ENCODE measurements at places on chromosomes 6 and 20.

DNA sequence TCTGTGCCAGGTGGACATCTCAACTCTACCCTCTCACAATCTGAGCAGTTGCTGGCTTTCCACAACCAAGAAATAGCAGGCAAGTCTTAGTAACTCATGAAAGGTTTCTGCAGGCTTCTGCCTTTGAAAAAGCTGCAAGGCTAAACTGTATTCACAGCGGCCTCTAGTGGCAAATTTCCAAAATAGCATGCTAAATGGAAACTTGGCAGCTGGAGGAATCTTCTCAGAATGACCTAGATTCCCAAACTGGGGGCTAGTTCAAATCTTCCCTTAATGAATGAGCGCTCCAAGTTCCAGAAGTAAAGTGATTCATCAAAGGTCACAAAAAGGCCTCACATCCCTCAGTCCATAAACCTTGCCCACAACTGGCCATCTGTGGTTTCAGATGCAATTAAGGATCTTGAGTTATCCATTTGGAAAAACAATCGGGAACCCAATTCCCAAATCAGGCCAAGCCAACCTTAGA, 11.9 kb upstream of the CPNE5 start:
- peak; percentile 84 for DNase-seq

DNA sequence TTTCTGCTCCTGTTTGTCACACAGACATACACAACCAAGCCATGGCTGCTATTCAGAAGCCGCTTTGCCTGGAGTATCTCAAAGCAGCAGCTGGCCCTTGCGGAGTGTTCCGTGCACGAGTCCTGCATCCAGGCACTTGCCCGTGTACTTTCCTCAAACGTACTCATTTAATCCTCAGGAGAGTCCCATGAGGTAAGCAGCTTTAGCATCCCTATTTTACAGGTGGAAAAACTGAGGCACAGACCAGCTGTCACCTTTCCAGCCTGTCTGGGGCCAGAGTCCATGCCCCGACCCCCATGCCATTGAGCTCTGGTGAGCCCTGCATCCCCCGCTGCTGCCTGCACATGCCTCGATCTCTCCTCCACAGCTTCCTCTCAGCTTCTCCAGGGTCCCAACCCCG, 130.0 kb downstream of the ERMARD start:
- no peak for DNase-seq

GRCh38 chr20:4584510-4584909, 137.2 kb upstream of the PRND start:
- no peak for DNase-seq

DNA sequence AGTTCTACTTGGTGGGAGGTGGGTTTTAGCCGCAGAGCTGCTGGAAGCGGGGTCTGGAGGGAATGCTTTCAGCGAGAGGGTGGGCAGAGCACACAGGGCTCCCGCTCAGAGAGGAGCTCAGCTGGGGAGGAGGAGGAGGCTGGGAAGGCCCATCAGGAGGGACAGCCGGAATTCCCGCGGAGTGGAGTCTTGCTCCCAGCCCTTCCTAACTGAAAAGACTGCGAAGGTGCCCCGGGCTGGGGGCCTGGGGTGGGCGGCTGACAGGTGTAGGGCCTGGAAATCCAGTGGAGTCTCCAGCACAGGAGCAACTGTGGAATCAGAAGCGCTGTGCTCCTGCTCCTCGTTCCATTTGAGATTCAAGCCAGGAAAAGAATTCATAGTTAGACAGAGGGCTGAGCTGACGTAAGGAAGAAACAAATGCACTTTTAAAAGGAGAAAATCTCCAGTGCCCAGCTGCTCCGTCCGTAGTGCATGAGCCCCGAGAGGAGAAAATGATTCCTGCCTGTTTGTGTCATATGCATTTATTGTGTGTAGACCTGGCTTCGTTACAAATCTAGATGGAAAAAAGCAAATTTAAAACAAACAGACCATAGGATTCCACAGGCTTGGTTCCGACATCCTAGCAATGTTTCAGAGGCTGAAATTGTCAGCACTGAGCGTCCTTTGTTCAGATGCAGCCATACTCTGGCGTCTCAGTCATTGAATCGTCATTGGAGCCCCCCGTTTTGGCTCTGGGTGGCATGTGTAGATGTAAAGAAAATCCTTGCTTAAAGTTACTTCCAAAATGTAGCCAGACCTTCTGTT, 197.7 kb downstream of the SMOC2 start:
- DNase-seq = no peak

DNA sequence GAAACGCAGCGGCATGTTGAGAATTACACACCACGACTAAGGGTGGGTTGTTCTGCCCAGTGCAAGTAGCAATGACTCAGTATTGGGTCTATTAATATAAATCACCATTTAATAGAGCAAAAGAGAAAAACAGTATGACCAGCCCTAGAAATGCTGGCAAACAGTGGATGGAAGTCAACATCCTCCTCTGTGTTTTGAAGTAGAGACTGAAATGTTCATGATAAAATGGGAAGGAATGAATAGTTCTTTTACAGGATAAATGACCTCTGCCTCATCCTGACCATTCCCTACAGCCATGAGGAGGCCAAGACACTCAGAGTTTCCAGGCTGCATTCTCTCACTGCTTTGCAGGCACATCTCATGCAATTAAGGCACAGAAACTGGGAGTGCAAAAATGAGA, 111.8 kb downstream of the PSMB1 start:
- DNase-seq = no peak

DNA sequence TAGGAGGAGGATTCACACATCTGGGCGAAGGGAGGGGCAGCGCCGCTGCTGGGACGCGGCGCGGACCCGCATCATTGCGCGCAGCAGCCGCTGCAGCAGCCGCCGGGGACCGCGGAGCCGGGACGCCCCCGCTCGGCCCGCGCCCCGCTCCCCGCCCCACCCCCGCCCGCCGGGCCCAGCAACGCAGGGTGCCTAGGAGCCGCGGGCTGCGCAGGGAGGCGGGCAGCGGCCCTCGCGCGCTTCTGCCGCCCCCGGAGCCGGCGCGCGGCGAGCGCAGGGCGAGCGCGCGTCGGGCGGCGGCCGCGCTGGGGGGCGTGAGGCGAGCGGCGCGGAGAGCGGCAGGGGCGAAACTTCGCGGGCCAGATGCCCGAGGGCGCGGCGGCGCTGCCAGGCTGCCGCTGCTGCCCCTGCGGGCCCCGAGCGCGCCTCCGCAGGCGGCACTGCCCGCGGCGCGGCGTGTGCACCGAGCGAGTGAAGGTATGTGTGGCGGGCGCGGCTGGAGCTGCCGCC, at the start of gene NKAIN2:
TSS of gene NKAIN2 (plus strand) at position 362 of the 510 bp plus-strand sequence.
- no peak for DNase-seq

DNA sequence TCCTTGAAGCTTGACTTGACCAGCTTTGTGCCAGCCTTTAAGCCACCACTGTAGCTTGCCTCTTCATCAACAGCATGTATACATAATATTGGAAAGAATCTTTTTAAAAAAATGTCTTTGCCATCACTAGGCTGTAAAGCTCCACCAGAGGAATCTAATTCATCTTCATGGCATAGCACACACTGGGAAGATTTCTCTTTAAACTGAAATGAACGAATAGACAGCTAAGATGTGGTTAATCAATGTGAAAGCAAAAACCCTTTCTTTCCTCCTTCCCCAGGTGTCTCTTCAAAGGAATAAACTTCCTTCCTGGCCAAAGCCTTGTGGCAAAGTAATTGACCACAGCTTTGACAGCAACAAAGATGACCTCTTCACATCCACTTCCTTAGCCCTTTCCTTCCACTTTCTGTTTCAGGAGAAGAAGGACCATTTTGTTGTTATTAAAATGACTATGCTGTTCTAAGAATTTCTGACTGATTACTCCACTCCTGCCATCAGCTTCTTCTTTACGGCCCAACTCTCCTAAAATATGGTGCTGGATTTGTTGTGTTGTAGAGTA, 428.7 kb upstream of the SOX4 start:
- no peak for DNase-seq

GRCh38 chr6:124924333-124924759, 37.9 kb upstream of the RNF217 start:
- DNase-seq = no peak

DNA sequence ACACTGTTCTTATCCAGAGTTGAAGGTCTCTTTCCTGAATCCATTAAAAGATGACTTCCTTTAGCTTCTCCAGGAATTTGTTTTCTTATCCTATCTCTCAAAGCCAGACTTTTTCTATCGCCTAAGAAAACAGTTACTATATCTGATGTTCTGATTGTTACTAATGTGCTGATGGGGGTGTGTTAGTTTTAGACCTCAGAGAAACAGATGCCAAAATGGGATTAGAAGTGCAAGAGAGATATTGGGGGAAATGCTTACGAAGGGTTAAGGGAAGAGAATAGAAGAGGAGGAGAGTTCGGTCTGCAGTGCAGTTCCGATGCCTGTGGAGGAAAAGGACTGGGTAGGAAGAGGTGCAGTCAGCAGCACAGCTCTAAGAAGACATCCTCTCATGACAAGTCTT, 35.7 kb upstream of the ADGRG6 start:
- no peak for DNase-seq

- no peak for DNase-seq
Observed at GRCh38 chr6:146901940-146902816, 302.0 kb upstream of the STXBP5 start.

DNA sequence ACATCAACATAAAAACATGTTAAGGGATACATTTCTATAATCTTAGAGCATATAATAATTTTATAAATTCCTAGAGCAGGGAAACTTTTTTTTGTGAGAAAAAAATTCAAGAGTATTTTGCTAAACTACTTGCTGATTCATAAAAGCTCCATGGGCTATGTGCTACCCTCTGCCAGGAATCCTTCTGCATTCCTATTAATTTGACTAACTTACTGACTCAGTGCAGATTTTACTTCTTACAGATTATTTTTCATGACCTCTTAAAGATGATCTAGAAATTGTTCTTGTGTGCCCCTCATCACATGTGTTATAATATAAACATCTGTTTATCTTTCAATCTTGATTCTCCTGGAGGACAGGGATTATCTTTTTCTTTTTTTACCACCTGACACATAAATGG, 5.7 kb downstream of the VTA1 start:
- DNase-seq = no peak

DNA sequence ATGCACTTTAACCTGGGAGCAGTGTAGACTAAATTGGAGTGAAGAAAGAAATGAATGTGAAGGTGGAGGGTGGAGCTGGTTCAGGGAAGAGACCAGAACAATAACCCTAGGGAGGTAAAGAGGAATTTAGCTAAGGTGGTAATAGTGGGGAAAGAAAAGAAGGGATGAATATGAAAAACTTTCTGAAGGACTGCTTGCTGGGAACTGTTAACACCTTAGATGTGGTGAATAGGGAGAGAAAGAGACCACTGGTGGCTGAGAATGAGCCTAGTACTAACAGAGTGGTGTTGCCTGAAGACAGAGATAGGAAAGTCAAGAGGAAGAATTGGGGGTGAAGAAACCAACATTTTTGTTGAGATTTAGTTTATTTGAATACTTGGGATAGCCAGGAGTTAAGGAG, 78.4 kb upstream of the HS3ST5 start:
- DNase-seq = no peak

DNA sequence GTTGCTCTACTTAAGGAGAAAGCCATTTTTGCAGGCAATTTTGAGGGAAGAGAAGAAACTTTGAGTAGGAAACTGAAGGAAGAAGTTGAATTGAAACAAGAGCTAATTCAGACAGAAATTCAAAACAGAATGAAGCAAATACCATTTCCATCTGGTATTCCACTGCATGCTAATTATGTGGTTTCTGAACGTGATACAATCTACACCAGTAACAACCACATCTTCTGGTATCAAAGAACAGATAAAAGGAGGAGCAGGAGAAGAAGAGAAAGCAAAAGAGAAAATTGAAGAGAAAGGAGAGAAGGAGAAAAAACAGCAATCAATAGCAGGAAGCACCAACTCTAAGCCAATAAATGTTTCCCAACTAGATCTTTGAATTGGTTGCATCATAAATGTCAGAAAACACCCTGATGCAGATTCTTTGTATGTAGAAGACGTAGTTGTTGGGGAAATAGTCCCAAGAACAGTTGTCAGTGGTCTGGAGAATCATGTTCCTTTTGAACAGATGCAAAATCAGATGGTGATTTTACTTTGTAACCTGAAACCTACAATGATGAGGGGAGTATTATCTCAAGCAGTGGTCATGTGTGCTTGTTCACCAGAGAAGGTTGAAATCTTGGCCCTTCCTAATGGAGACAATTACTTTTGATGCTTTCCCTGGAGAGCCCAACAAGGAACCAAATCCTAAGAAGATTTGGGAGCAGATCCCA, 132.4 kb downstream of the MACROD2 start:
- DNase-seq = no peak

- DNase-seq = no peak
Observed at GRCh38 chr6:46954837-46955451, 33.2 kb upstream of the ADGRF5 start.

DNA sequence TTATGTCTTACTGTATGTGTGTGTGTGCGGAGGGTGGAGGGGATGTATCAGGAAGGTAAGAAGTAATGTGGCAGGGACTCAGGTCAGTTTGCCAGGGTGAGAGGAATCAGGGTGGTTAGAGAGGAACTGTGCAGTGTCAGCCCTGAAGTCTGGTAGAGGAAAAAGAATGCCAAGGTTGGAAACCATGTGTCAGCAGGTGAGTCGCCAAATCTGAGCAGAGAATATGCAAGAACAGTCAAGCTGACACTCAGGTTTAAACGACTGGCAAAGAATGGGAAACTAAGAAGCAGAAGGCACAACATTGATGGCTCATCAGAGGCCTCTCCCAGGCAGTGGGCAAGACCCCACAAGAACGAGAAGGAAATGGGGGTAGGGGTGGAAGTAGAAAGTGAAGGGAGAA, 107.5 kb upstream of the TBX18 start:
- DNase-seq = no peak

DNA sequence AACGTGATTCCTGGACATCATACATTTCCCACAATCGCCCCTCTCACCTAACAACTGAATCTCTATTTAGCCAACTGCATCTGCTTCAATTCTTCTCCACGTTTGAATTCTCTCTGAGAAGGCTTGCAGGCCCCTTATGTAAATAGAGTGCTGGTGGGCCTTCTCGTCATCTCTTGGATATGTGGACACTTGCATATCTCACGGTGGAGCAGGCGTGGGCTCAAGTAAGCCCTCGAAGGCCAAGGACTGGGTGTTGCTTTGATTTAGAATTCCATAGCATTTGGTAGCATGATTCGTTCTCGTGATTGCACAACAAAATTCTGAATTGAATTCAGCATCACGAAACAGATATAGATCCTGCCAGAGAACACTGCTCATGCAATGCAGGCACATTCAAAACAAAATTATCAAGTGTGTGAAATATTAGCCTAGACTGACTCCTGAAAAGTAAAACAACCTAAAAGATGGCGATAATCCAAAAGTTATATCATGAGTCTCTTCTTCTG, 613.6 kb downstream of the TFAP2A start:
- no peak for DNase-seq

GRCh38 chr6:42372699-42373098, 79.0 kb downstream of the TRERF1 start:
- no peak for DNase-seq

DNA sequence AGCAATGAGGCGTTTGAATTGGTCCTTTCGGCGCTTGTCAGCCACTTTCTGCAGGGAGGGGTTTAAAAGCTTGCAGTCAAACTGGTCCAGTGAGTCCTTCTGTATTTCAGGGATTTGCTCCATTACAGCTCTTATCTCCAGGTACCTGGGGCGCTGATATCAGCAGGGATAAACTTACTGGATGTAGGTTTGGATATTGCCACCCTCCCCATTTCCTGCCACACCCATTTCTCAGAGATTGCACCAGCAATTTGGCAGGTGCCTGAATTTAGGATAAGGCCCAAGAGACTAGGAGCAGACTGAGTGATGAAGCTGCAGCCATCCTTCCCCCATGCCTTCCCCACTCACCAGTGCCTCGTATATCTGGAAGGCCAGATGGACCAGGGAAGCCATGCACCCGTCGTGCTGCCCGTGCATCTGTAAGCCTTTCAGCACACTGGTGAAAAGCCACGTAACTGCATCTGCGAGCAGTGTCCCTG, 7.6 kb downstream of the POLR1C start:
- no peak for DNase-seq
